ENCODE measurements at places on chromosomes 2 and 18. TPM values are rescaled to one million over a fixed set of nuclear protein-coding genes. Genes with fewer than 3 reads are reported as not detected.

- no peak for ATAC-seq
Observed at GRCh38 chr2:20169796-20170703, 54.9 kb downstream of the SDC1 start.

- no peak for ATAC-seq
Observed at GRCh38 chr2:30448866-30449265, 1.8 kb downstream of the LCLAT1 start.

DNA sequence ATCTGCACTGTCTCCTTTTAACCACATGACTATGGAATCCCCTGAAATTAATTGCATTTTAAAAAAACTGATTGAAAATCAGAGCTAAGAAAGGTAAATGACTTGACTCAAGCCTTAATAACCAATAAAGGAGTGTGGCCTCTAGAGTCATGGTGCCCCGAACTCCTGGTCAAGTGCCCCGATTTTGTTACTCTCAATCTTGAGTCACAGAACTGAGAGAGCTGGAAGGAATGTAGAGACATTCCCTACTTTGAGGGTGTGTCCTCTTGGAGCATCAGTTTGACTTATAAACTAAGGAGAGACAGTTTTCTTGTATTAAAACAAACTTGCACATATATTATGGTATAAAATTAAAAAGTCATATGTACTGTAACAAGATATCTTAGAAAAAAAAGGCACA, 2.4 kb downstream of the WDR43 start:
- no peak for ATAC-seq

COMMD1 gene
- total RNA-seq, result 17.7 TPM

DNA sequence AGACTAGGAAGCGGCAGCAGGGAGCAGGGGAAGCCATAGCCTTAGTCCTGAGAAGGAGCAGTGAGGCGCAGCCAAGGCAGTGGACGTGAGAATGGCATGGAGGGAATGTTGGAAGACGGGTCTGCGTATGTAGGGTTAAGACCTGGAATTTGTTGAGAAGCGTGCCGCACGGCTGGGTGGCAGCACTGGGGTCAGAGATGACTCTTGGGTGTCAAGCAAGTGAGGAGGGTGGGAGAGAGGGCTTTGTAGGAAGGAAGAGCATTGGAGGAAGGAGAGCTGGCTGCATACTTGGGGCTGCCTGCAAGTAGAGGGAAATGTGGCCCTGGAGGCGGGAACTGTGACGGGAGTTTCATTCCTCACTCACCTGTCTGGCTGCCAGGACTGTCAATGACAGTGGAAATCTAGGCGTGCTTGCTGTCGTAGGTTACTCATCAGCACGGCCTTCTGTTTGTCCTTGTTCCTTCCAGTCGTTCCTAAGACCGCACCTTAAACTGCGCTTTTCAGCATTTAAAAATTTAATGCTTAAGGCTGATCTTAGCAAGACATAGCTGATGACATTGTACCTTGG, 108.0 kb downstream of the ITGB1BP1 start:
- no peak for ATAC-seq

Data from activated T-helper 17 cell treated with anti-CD3 and anti-CD28 coated beads, Interleukin-2, amount 50 U/mL, for 72 hours (primary cell).